ENCODE measurements at places on chromosomes 5 and 9.

GRCh38 chr5:166117072-166118066 is 2174.1 kb upstream of the WWC1 start:
- DNase-seq = no peak

DNA sequence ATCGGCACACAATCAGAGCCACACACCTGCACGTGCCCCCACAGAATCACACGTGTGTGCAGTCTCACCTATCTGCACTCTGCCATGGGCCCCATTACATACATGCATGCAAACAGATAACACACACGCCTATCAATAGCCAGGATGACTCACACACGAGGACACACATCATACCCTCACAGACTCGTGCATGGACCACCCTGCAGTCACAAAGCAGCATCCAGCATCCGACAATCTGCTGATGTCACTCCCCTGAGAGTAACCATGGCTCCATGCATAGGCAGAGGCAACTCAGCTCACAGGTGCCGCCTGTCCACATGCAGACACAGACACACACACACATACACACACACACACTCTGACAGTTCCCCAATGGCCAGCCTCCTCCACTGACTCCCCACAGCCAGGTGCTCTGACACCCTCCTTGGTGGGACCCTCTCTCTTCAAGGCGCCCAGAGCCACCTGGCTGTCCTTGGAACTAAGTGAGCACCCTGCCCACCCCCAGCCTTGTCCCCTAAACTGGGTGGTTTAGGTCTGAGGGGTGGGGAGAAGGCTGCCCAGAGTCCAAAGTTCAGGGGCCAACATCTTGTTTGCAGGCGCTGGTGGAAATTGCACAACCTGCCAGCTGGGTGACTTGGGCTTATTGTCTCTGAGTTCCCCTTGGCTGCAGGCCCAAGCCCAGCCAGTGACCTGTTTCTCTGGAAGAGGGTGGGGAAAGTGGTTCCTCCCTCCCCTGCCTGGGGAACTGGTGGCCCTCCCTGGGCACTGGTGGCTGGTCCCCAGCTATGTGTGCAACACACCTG is 34.6 kb upstream of the NEK6 start:
- no peak for DNase-seq

- no peak for DNase-seq
Measured at GRCh38 chr9:68493958-68494577, 46.6 kb downstream of the TMEM252 start.

- DNase-seq = no peak
Measured at GRCh38 chr5:151347369-151347768, at the start of gene SLC36A2. SLC36A2 (minus strand) TSS chr5:151347559; CDS start chr5:151347460, 99 bp downstream.

DNA sequence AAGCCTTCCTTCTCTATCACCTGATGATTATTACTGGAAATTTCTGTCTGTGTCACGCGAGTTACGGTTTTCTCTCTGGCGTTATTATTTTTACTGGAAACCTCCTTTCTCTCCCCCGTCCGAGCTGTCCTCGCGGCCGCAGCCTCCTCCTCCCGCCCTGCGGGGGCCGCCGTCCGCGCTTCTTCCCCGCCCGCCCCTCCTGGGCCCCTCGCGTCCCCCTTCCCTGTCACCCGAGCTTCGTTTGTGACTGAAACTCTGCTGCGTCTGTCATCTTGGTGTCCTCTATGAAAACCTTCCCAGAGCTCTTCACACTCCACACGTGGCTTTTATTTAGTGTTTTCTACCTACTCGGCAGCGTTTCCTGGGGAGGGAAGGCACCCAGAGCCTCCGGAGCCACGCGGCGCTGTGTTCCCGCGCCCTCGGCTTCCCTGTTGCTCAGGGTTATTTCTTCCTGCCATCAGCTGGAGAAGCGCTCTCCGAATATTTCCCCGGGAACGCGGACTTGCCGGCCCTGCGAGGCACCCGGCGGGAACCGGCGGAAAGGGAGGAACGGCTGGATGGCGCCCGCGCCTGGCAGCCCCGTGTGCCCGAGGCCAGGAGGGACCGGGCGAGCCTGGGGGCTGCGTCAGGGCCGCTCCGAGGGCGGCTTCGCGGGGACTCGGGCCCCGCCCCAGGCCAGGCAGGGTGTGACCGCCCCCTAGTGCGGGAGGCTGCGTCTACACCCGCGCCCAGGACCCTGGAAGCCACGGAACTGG is 33.9 kb downstream of the TRIP13 start:
- DNase-seq = peak; percentile 5

DNA sequence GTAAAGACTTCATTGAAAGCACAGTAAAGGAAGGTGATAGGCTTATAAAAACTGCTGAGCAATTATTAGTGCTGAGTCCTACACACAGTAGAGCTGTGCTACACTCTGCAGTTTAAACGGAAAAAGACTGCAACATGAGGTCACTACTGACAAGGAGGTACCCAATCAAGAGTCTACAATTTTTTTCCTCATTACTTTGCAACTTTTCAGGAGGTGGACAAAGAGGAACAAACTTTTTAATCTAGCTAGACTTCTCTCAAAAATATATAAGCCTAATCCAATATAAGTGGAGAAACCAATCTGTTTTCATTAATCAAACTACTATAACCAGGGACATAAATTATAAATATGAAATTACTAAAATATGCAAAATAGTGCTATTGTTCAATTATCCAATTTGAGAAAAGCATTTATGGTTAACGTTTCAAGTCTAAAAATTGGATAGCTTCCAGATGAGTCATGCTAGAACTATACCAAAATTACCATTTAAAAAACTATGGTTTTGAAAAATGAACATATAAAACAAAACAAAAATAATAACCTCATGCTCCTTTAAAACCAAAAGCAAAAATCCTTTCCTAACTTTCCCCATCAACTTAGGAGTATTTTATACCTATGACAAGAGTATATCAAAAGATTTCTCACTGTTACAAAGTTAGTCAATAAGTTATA is 37.7 kb downstream of the FAM13B start:
- DNase-seq = no peak

GRCh38 chr5:126847456-126847820 is 70.5 kb downstream of the LMNB1 start:
- no peak for DNase-seq

DNA sequence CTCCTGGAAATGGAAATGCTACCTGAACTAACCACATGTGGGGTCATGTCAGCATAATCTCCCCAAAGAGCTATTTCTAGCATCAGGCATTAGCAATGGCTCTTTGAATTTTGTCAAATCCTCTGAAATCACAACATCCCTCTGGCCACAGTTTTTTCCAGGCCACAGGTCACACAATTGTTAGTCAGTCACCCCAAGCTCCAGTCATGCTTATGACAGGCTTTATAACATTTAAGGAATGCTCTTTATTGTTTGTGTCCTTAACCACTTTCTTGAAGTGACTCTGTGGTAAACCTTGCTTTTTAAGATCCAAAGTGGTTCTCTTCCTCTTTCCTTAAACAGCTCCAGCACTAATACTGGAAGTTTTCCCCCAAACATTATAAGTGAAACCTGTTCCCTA is 169.2 kb upstream of the HMHB1 start:
- DNase-seq = no peak

DNA sequence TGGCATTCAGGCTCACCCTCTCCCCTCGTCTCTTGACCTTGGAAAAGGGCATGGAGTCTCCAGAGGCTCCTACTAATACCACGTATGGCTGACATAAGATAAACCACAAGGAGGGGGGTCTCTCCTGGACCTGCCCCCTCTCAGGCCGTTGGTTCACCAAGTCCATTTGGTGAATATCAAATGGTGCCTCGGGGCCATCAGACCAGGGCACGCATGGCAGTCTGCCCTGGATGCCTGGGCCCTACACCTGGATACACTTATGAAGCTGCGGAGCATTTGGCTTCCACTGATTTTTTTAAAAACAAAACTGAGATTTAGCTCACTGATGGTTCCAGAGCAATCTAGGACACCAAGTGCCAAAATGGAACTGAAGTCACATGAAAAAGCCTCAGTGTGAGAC is 40.3 kb upstream of the ZNF622 start:
- no peak for DNase-seq
